ENCODE measurements at places on chromosomes 7 and 10.
A peak's percentile ranks its signal among the peaks of the same experiment; 100 is the strongest.

DNA sequence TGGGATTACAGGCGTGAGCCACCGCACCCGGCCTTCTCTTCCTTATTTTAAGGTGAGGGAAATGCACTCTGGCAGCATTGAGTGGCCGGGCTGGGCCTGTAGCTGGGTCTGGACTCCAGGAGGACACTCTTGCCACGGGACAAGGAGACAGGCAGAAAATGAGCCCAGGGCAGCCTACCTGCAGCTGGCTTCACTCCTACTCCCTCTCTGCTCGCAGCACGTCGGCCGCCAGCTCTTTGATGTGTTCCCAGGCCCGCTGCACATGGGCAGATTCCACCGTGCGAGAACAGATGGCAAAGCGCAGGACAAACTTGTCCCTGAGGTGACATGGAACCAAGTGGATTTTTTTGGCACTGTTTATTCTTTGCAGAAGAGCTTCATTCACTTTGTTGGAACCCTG is 12.9 kb upstream of the FIGNL1 start:
- no peak for DNase-seq

- DNase-seq = no peak
These were observed 55.7 kb upstream of the IL6 start for GRCh38 chr7:22671177-22671879.

GRCh38 chr10:118568327-118568848 is 27.1 kb downstream of the PRLHR start:
- DNase-seq = peak; percentile 38

DNA sequence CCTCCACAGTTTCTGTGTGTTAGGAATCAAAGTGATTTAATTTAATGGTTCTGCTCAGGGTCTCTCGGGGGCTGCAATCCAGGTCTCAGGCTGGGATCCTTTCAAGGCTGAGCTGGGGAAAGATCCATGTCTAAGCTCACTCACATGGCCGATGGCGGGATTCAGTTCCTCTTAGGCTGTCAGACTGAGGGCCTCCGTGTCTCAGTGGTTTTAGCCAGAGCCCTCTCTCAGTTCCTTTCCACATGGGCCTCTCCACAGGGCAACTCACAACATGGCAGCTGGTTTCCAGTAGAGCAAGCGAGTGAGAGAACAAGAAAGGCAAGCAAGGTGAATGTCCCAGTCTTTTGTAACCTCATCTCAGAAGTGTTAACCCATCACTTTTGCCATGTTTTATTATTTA is 26.9 kb downstream of the CAV1 start:
- no peak for DNase-seq

DNA sequence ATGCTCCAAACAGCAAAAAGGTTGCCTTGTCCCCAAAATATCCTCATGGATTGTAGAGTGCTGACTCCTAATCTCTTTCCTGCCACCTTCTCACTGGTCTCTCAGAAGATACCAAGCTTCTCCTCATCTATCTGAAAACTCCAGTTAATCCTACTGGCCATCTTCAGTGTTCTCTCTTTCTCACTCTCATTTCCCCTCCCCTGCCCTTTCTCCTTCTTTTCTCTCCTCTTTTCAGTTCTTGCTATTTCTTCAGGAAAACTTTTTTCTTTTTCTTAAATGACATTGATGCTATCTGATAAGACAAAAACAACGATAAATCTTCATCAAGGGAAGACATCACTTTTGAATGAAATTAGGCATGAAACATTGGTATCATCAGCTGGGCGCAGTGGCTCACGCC is 109.8 kb downstream of the USP6NL start:
- no peak for DNase-seq

GRCh38 chr7:107843184-107843583 is 40.2 kb upstream of the SLC26A3 start:
- DNase-seq = no peak

- DNase-seq = no peak
These were observed 19.8 kb upstream of the TSPAN12 start for GRCh38 chr7:120877701-120878100.

- DNase-seq = no peak
These were observed 758.6 kb upstream of the ZWINT start for GRCh38 chr10:57119684-57120083.

DNA sequence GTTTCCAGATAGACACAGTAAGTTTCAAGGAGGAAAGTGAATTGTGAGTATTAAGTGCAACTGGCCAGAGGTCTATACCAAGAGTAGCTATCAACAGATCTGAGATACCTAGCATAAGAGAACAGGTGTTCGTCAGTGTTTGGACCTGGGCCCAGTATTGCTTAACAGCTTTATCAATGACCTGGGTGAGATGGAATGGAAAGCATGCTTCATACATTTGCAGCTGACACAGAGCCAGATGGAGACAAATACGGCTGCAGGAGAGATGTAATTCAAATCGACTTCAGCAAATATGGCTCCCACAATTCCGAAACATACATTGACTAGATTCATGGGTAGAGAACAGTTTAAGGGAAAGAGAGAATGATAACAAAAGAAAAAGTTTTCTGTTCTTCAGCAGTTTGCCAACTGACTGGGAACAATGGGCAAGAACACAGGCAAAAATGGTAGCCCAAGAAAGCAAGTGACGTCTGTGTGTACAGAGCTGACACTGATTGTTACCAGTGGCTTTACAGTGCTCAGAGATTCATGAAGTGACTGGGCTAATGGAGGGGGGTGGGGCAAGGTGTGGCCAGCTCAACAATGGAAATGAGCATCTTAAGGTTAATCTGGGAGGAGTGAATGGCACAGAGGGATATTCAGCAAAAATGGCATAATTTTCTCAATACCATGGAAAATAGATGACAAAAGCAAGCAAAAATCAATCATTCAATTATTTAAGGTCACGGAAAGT is 28.0 kb upstream of the COBL start:
- no peak for DNase-seq

GRCh38 chr7:31816810-31817209 is 129.8 kb downstream of the PPP1R17 start:
- DNase-seq = no peak

DNA sequence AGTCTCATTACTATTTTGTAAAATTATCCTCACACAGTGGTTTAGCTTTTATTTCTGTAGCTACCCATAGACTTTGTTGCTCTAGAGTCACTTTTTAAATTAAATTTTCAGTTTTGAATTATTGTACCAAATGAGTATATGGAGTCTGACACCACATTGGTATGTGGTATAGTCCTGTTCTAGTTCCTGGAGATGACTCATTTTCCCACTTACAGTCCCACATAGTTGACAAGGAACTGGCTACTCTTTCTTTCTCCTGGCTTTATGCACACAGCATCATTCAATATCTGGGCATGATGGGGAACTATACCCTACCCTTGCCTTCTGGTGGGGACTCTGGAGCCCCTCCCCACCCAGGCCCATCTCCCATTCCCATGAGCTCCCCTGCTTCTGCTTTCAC is 92.6 kb upstream of the RAB11FIP2 start:
- DNase-seq = no peak

DNA sequence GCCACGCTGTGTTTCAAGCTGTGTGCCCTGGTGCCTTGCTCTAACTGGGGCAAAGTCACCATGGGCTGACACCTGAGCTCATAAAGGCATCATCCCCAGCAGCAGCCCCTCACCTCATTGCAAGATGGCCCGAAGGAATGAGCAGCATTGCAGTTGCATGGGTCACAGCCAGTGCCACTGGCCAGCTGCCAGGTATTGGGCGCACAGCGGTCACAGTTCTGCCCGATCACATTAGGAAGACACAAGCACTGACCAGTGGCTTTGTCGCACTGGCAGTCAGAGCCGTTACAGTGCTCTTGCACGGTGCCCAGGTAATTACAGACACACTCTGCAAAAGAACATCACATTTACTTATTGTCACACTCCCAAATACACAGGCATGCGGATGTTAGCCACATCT is 51.1 kb downstream of the LAMB1 start:
- no peak for DNase-seq

DNA sequence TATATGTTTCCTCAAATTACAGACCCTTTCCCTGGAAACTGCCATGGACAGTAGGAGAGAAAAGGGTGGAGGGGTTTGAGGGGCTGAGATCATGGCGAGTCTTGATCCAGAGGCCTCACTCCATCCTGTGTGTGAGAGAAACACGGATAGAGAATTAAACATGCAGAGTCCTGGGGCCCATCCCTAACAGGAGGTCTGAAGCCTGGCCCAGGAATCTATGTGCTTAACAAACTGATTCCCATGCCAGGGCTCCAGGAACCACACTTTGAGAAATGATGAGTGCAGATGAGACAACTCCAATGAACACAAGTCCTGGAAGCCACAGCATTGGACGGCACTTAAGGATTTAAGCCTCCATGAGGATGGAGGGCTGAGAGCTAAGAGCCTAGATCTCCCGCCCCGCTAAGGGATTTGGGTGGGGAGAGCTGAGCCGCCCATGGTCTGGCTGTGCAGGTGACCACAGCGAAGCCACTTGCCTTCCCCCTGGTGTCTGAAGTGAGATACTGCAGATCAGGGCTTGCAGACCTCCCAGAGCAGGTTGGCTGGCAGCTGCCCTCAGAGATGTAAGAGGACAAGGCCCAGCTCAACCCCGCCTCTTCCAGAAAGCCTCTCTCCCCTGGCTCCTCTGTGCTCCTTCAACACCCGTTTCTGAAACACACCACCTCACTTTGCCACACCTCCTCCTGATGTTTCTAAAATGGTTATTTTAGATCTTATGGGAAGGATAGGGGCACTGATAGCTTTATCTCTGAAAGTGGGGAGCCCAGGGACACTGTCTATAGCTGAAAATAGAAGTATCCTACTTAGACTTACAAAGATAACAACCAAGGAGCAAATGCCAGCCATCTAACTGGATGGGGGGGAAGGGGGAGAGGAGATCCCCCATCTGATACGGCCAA is 24.8 kb upstream of the EIF5AL1 start:
- DNase-seq = peak; percentile 13

- DNase-seq = no peak
These were observed 115.6 kb downstream of the TSPAN12 start for GRCh38 chr7:120742372-120742771.

- no peak for DNase-seq
These were observed 6.2 kb downstream of the CALML3 start for GRCh38 chr10:5530846-5531557.

GRCh38 chr10:43689618-43689954 is 40.9 kb upstream of the ZNF32 start:
- peak; percentile 16 for DNase-seq

Measured in activated CD4-positive, alpha-beta T cell treated with anti-CD3 and anti-CD28 coated beads, Interleukin-2, amount 50 U/mL, for 1 hour (primary cell).